ENCODE measurements at places on chromosomes 2 and 18.

DNA sequence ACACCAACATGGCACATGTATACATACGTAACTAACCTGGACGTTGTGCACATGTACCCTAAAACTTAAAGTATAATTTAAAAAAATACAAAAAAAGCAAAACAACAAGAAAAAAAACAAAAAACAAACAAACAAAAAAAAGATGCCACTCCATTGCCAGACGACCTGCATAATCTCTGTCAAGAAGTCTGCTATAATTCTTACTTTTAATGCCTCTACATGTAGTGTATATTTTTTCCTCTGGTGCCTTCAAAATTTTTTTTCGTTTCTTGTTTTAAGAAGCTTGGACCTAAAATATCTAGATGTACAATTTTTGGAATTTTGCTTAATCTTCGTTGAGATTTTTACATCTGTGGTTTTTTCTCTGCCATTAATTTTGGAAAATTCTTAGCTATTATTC is 235.6 kb upstream of the ZNF521 start:
- no peak for DNase-seq

DNA sequence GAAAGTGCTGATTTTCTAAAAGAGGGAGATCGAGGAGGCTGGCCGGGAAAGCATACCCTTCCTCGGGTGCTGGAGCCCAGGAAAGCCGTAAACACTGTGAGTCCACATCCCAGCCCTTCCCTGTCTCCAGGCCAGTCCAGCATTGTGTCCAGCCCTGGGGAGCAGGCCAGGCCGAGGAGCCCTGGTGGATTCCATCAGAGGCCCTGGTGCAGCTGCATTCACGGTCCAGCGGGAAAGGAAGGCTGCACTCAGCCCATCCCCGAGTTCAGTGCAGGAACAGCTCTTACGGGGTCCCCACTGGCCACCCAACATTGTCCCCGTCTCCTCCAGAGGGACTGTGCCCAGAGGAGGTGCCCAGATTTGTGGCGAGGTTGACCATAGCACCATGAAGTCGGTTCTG is 218.6 kb downstream of the KLHL29 start:
- DNase-seq = peak; percentile 4

GRCh38 chr2:65666156-65666725 is 233.8 kb upstream of the SPRED2 start:
- no peak for DNase-seq

DNA sequence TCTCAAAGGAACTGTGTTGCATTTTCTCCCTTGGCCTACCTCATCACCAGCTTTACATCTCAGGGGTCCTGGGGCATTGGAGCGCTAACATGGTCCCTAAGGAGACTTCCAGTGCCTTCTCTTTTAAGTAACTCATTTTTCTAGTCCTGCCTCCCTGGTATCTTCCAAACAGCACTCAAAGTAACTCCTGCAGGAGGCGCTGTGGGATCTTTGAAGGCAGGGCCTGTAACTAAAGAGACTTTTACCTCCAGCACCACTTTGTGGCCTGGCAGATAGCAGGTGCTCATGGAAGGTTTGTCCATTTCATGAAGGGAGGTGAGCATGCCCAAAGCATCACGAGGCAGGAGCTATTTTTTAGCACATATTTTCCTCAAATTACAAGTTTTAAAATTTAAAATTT is 411.0 kb upstream of the GYPC start:
- no peak for DNase-seq

- DNase-seq = no peak
These were observed 160.7 kb downstream of the ALPK2 start for GRCh38 chr18:58468191-58468590.

DNA sequence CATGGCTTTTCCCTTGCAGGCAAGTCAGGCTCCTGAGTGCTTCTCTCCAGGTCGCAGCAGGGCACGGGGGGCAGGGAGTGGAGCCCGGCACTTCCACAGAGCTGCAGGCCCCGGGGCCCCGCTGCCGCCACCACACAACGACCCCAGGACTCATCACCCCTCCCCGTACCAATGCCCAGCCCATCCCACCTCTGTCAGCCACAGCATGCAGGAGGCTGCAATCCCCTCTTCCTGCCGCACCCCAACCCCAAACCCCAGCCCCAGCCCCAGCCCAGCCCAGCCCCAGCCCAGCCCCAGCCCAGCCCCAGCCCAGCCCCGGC is 288.0 kb downstream of the NDUFA10 start:
- DNase-seq = no peak

DNA sequence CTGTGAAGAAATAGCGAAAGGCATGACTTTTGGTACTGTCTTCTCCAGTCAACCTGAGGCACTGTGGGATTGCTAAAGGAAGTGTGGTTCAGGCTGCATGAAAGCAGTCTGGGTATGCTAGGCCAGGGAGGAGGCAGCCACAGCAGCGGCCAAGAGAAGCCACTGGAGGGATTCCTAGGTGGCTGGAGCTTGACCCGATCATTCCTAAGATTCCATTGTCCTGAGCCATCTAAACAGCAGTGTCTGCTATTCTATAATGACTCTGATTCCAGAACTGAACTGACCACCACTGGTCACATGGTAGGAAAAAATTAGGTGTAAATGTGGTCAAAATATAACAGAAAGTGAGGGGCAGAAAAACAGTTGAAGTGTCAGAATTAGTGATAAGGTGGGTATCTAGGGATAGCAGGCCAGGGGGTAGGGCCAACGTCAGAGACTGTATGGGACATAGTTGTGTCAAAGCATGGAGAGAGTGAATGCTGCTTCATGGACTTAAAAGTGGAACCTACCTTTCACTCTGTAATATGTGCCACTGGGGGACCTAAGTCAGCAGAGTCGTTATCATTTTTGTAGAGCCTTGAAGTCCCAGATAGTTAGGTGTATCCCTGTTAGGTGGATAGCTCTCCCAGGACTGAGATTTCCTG is 204.6 kb downstream of the CTNNA2 start:
- DNase-seq = no peak

- DNase-seq = no peak
These were observed 303.7 kb downstream of the PTGR3 start for GRCh38 chr18:74905247-74905646.

- DNase-seq = no peak
These were observed 783.2 kb upstream of the CDH2 start for GRCh38 chr18:28960146-28960545.

DNA sequence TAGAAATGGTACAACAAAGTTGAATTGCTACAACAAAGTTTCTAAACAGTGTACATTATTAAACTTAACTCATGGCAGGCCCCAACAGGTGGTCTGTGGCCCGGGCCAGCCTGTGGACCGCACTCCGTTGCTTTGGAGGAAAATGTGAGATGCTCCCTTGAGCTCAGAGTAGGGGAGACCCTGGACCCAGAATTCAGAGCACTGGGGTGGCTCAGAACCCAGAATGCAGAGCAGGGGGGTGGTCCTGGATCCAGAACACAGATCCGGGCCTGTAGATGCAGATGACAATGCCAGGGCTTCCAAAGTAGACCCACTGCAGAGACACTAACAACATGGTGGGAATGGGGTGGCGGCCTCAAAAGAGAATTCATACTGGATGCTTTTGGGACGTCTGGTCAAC is 311.0 kb downstream of the NDUFA10 start:
- DNase-seq = no peak

GRCh38 chr18:26868968-26869586 is 3.6 kb upstream of the AQP4 start:
- no peak for DNase-seq

GRCh38 chr18:2534906-2535305 is 36.4 kb downstream of the METTL4 start:
- no peak for DNase-seq

DNA sequence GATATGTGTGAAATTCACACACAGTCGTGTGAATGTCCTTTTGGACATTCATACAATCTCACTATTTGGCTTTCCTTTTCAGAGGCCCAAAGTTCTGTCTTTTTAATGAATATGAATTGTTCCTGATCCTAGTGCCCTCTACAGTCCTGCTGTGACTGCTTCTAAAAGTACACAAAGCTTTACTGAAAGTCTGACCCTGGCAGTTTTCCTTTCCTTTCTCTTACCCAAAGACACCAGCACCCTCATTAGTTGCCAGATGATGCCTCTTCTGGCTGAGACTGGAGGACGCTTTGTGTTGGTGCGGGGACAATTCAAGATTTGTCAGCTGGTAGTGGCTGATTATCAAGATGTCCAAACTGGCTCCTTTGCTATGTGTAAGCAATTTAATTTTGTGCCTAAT is 81.8 kb upstream of the CDCA7 start:
- peak; percentile 24 for DNase-seq

DNA sequence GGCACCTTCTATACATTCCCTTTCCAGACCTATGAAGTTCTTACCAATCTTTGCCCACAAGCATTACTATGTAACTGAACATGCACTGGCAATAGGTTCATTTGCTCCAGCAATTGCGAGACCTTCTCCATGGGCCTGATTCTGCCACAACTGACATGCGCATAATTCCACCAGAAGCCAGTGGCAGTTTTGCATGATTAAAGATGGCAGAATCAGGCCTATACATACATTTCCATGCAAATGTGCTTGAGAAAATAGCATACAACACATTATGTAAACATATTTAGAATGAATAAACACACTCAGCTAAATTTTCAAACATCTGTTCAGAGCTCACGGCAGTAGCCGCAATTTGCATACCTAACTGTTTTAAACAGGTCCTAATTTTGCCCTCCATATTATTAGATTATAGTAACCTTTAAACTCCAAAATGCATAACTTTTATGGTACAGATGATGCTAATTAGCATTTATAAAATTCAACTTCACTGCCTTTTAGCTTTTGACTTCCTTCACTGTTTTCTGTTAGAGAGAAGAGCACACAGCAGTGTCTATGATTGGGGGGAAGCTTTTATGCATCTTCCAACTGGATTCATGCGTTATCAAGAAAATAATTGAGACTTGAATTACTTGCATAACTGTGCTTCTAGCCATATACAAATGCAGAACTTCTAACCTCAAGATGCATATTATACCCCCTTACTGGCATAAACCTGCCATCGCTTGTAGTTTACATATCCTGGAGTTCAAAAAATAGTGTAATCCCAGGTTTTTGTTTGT is 155.3 kb upstream of the CDH19 start:
- DNase-seq = no peak

DNA sequence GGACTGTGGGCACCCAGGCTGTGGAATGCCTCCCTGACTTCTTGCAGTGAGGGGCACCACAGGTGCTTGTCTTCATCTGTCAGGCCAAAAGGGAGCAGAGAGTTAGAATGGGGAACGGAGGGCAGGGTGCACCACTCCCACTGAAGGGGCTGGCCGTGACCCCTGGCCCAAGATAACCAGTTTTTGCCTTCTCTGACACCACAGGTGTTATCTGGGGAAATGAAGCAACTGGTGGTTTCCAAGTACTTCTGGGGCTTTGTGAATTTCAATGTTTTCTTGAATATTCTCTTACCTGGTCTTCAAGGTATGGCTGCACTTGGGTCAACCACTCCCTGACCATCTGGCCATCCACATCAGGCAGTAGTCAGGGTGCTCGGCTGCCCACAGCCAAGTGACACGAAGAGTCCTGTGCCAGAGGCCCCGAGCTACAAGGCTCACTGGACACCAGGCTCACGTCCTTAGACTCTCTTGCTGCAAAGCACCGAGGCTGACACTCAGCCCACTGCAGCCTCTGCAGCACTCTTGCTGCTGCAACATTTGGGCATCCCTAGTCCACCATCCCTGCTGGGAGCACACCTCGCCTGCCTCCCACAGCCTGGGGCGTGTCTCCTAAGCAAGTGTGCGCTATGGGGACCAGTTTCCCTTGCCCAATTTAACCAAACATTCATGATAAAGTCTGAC is 57.0 kb downstream of the FAM178B start:
- DNase-seq = no peak

GRCh38 chr2:71417300-71418202 is 35.8 kb upstream of the DYSF start:
- peak; percentile 2 for DNase-seq

GRCh38 chr2:224264259-224264658 is 137.6 kb downstream of the FAM124B start:
- no peak for DNase-seq

DNA sequence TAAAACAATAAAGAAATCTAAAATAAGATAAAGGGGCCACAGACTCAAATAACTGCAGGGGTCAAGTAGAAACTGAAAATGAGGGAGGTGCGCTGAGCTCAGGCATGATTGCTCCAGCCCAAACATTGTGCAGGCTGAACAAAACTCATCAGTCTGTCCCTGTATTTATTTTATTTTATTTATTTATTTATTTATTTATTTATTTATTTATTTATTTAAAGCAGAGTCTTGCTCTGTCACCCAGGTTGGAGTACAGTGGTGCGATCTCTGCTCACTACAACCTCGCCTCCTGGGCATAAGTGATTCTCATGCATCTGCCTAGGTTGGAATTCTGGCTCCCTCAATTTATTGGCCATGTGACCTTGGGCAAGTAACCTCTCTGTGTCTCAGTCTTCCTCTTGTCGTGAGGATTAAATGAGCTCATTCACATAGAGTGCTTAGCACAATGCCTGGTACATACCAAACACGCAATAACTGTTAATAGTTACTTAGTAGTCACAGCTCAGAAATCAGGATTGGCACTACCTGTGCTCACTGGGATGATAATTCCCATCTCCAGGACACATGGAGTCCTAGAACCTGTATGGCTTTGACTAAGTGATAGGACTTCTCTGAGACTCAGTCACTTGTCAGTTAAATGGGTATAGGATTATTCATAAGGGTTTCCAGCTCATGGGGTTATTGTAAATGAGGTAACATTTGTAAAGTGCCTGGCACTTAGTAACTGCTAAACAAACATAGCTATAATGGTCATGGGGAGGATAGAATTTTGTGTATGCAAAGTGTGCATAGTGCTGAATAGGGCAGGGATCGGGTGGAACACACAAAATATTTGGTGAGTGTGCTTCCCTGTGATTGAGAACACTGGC is 6.0 kb downstream of the SPEG start:
- no peak for DNase-seq

DNA sequence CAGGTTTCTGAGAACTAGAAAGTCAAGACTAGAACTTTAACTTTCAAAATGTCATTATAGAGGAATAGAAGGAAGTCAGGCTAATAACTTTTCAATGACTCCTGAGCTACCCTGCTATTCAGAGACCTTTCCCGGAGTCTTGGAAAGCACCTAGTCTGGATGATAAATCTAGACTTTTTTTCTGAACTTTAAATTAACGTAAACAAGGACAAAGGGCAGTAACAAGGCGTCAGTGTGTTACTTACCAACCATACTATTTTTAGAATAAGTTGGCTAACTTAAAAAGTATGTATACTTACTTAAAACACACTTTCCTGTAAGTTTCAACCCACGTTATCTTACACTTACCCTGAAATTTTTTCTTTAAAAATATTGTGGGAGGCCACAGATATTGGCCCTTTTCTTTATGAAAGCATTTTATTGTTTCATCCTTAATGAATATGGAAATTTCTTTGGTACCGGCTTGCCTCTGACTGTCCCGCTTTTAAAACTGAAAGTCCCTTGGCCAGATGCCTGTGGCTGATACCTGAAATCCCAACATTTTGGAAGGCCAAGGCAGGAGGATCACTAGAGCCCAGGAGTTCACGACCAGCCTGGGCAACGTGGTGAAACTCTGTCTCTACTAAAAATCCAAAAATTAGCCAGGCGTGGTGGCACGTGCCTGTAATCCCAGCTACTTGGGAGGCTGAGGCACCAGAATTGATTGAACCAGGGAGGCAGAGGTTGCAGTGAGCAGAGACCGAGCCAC is 9.7 kb downstream of the PMAIP1 start:
- no peak for DNase-seq

All from retina (tissue), 1 donor.